Adipocyte (in vitro differentiated cells): ENCODE measurements at places on chromosomes 7 and 10.

GRCh38 chr7:104982308-104983075 lies 31.5 kb upstream of the KMT2E start:
- no peak for DNase-seq

DNA sequence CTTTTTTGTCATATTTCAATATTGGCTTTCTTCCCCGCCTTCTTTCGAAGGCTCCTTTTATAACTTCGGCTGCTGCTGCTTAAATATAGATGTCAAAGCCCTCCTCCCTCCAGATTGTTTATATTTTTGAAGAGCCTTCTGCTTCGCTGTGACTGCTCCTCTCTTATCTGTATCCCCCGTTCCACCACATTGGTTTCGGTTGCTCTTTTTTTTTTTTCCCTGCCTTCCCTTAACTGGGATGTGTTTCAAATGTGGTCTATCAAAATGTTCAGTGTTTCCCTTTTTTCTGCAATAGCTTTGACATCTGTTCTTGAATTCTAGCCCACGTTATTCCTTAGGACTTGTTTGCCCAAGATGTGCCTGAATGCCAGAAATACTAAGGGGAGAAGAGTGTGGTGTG lies 96.4 kb downstream of the CUX1 start:
- DNase-seq = no peak

- DNase-seq = no peak
Observed at GRCh38 chr7:125602441-125602840, 672.8 kb upstream of the POT1 start.

- no peak for DNase-seq
Observed at GRCh38 chr7:17195576-17195975, 102.9 kb upstream of the AHR start.

DNA sequence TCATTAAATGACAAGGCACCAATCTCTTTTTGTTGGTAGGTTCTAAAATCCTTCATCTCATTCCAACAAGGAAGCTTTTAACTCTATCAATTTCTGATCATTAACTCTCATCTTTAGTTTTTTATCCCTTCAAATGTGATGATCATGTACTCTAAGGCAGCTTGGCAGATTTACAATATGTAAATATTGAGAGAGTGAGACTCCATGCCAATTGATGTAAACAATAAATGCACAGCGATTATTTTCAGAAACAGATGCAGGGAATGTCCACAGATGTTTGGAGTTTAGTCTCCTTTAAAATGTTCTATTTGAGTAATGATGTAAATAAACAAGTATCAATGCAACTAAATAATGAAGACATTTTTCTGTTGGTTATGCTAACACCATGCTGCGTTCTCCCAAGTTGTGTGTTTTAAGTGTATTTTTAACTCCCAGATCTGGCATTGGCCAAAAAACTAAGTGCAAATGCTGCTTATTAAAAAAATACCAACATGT lies 213.8 kb downstream of the AHR start:
- no peak for DNase-seq
